Bronchial epithelial cell (primary cell): ENCODE measurements at places on chromosomes 1 and 21.

GRCh38 chr1:15885269-15885668 lies 37.8 kb downstream of the SPEN start:
- DNase-seq, result no peak

DNA sequence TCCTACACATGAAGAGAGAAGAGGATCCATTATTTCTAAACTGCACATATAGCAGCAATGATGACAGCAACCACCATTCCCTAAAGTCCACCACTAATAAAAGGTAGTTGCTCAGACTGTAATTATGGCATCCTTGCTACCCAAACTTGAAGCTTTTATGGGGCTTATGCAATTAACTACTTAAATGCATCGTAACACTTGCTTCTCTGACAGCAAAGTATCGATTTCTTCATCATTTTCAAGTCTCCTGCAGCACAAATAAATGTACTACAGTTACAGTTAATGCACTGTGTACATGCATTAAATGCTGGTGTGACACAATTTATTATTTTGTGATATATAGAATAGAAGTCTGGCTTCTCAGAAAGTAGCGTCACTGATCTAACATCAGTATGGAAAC lies 241.7 kb downstream of the USH2A start:
- DNase-seq, result no peak

- no peak for DNase-seq
These were observed 87.4 kb upstream of the TMEM51 start for GRCh38 chr1:15066191-15066590.

- peak; percentile 80 for DNase-seq
These were observed 40.4 kb downstream of the LIN9 start for GRCh38 chr1:226268421-226269124.

DNA sequence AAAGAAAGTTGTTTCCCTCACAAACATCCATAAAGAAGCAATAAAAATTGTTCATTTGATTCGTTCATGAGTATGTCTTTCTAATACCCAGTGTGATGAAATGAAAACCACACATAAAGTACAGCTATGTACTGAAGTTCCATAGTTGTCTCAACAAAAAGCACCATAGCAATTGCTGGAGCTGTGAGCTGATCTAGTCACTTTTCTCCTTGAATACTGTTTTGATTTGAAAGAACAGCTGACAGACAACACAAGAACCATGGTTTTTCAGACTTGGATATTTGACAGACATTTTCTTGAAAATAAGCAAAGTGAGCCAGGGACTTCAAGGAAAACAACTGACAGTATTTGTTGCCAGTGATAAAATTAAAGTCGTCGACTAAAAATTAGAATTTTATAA lies 237.1 kb upstream of the PLD5 start:
- no peak for DNase-seq

- DNase-seq, result peak; percentile 54
These were observed 369.8 kb downstream of the NPHP4 start for GRCh38 chr1:5622412-5622811.

DNA sequence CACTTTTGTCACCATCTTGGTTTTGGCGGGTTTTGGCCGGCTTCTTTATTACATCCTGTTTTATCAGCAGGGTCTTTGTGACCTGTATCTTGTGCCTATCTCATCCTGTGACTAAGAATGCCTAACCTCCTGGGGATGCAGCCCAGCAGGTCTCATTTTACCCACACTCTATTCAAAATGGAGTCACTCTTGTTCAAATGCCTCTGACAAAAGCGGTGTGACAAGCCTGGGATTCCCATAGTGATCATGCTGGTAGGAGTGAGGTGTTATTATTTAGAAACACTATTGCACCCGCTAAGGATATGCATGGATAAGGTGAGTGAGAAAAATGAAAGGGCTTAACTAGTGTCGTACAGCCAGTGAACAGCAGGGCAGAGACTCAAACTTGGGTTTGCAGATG lies 111.7 kb upstream of the COA6 start:
- DNase-seq, result no peak

- peak; percentile 19 for DNase-seq
These were observed 259.5 kb upstream of the CHRM3 start for GRCh38 chr1:239126884-239127283.

- DNase-seq, result no peak
These were observed 209.3 kb upstream of the POGK start for GRCh38 chr1:166629946-166630345.

DNA sequence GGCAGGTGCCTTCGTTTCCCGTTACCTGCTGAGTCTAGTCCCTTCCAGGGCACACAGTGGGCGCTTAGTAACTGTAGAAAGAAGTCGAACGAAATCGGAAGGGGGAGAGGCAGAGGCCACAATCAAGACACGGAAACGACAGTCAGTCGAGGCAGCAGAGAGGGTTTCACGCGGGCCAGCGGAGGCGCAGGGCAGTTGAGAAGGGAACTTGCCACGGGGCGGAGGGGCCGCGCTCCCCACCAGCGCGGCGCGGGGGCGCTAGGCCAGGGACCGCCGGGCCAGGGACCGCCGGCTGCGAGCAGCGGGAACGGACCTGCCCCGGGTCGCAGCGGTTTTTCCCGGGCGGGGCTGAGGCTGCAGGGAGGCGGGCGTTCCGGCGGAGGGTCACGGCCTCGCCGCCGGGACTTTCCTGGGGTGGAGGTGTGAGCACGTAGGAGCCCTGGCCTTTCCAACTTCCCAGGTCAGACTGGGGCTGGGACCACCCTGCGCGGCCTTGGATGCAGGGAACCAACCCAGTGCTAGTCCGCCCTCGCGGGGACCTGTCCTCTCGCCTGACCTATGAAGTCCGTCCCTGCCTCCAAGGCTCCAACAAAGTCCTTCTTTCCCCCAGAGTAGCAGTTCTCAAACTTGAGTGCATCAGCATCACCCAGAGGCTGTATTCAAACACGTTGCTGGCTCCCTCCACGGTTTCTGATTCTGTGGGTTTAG lies 150.1 kb upstream of the FGGY start:
- no peak for DNase-seq

DNA sequence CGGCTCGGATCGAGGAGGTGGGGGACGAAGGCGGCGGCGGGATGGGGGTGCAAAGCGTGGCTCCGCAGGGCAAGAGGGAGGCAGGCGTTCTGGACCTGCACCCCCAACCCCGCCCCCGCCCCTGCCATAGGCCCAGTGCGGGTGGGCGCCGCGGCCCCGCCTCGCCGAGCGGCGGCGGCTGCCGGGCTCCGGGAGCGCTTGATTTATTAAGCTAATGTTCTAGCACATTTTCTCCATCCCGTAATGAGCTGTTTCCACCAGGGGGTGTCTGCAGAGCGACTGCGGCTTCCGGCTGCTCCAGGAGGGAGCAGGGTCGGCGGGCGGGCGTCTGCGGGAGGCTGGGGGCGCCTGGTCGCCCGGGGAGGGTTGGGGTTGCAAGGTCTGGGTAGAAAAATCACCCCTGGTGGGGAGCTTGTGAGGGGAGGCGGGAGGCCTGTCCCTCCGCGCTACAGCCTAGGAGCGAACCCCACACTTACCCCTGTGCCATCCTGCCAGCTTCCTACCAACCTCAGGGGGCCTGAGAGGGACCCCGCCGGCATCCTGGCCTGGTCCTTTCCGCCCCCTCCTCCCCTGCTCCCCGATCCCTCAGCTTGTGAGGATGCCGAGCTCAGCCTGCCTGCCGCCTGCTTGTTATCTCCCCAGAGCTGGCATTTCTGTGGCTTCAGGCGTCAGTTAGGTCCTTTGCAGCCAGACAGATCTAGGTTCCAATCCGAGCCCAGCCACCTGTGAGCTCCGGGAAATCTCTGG lies 48.5 kb upstream of the ACOT11 start:
- DNase-seq, result peak; percentile 42

- DNase-seq, result peak; percentile 94
These were observed 33.3 kb upstream of the PGBD5 start for GRCh38 chr1:230459465-230459864.

DNA sequence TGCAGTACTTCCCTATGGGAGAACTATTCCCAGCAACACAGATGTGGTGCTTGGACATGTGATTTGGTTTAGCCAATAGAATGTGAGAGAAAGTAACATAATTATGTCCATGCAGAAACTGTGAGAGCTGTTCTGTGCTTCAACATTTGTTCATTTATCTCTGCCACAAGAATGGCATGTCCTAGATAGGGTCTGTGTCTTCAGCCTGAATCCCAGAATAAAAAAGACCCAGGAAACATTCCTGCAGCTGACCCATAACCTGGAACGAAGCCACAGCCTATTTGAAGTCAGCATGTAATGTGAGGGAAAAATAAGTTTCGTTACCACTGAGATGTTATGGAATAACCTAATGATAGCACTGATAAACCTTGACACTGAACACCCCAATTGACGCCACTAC lies 552.0 kb upstream of the USP24 start:
- DNase-seq, result no peak
